GDM1 (cell line): ENCODE measurements at places on chromosomes 11 and 22.
A peak's percentile ranks its signal among the peaks of the same experiment; 100 is the strongest.

- DNase-seq: no peak
Measured at GRCh38 chr22:17694193-17694592, 55.6 kb downstream of the BCL2L13 start.

GRCh38 chr22:41197038-41197972 is 7.8 kb upstream of the L3MBTL2 start:
- DNase-seq: peak; percentile 61

DNA sequence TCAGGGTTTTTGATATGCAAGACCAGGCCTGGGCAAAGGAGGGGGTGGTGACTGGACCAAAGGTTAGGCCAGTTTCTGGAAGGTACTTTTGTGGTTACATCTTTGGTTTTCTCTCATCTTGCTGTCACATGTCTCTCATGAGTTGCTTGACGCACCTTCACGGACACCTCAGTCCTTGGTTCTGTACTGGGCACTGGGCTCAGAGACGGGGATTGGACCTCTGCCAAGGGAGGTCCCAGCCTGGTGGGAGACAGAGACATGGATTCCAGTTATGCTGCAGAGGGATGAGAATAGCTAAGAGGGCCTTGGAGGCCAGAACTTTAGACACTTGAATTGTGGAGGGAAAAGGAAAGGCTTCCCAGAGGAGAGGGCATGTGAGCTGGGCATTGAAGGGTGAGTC is 1.7 kb downstream of the USP35 start:
- DNase-seq: no peak

DNA sequence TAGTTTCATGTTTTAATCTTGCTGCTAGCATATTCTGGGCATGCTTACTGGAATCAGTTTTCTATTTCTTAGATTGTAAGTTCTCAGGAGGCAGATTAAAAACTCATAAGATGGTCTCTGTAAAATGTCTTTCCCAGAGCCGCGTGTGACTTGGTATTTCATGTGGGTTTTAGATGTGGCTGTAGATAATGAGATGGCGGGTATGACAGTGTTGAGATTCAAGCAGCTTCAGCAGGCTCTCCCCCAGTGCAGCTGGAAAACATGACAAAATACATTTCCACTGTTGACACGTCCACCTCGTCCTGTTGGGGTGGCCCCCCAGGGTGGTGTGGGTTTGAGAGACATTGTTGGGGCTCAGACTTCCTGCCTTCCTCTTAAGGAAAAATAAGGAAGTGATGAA is 106.8 kb downstream of the KIRREL3 start:
- DNase-seq: no peak

- no peak for DNase-seq
Measured at GRCh38 chr11:67633758-67634365, 4.1 kb upstream of the NUDT8 start.

DNA sequence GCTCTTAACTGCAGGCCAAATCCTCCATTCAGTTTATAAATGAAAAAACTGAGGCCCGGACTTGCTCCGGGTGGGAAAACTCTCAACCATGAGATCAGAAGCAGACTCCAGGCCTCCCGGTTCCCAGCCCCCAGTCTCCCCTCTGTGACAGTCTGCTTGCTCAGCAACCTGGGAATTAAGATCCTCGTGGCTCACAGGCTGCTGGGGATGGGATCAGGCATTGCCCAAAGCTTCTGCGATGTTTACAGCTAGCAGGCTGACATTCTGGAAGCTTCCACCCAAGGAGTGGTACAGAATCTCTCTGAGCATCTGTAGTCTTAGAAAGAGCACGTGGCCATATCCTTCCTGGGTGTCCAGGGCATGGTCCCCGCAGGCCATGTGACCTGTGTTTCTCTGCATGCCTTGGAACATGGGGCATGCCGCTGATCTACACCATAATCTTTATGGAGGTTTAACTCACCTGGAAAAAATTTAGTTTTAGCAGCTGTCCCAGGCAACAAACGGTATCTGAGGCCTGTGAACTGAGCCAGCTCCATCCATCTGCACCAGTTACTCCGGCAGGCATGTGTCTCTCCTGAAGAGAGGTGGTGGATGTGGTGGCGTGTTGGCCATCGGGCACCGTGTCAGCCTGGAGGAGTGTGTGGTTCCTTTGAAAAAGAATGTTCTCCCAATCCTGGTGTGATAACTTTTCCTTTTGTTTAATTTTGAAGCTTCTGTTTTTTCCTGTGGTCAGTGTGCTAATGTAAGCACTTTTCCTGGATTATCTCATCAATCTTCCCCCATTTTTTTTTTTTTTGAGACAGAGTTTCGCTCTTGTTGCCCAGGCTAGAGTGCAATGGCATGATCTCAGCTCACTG is 7.9 kb downstream of the FBLN1 start:
- DNase-seq: no peak

GRCh38 chr11:34190192-34191139 is 85.0 kb downstream of the NAT10 start:
- no peak for DNase-seq

- no peak for DNase-seq
Measured at GRCh38 chr22:49371325-49372110, 456.2 kb downstream of the BRD1 start.

DNA sequence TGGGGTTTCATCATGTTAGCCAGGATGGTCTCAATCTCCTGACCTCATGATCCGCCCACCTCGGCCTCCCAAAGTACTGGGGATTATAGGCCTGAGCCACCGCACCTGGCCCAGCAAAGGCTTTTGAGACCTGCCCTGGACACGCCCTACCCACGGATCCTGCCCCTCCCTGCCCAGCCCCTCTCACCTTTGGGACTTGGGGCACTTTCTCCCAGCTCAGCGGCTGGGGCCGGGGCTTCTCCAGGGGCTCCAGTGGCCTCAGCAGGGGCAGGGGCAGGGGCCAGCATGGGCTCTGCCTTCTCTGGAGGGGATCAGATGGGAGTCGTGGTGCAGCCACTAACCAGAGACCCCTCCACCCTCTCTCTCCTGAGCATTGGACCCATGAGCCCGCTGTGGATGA is 2.2 kb downstream of the MYBPC3 start:
- DNase-seq: no peak

DNA sequence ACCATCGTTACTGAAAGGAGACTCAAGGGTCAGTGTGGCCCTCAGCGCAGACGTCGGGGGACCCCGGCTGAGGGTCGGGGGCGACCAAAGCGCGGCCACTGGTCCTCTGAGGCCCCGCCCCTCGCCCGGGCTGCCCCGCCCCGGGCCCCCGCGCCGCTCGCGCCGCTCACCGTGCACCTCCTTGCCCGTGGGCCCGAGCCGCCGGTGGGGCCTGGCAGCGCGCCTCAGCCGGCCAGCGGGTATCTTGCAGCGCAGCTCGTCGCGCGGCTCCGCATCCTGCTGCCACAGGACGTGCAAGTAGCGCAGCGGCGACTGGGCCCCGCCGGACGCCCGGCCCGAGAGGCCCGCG is 419 bp downstream of the ANKRD54 start:
- peak; percentile 39 for DNase-seq

- no peak for DNase-seq
Measured at GRCh38 chr11:18491924-18492323, 34.8 kb downstream of the TSG101 start.
